SIG-M5 (cell line): ENCODE measurements at places on chromosomes 11 and 22.

DNA sequence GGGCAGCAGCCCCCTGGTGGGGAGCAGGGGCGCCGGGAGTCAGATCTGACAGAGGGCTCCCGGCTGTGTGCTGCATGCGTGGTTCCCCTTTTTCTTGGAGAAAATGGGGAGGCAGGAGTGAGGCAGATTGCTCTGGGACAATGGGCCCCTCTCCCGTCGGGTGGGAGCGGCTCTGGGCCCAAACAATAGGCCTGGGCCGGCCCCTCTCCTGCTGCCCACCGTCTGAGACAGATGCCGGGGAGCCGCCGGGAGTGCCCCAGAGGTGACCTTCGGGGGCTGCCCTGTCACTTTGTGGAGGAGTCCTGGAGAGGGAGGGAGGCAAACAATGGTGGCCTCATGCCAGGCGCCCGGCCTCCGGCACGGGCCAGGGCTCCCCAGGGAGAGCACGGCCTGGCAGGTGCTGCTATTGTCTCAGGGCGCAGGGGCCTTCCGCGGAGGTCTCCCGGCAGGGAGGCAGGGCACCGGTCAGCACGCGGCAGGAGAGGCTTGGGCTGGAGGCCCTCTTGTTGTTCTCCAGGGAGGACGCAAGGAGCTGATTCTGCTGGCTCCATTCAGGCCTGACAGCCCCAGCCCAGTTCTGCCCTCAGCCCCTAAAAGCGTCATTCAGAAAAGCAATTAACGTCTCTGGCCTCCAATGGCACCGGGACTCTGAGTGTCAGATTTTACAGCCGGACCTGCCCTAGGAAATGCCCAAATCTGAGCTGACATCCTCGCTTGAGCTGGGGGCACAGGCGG, 44.8 kb downstream of the SMIM38 start:
- no peak for DNase-seq

GRCh38 chr22:32199341-32199740, 5.5 kb downstream of the RFPL2 start:
- no peak for DNase-seq

DNA sequence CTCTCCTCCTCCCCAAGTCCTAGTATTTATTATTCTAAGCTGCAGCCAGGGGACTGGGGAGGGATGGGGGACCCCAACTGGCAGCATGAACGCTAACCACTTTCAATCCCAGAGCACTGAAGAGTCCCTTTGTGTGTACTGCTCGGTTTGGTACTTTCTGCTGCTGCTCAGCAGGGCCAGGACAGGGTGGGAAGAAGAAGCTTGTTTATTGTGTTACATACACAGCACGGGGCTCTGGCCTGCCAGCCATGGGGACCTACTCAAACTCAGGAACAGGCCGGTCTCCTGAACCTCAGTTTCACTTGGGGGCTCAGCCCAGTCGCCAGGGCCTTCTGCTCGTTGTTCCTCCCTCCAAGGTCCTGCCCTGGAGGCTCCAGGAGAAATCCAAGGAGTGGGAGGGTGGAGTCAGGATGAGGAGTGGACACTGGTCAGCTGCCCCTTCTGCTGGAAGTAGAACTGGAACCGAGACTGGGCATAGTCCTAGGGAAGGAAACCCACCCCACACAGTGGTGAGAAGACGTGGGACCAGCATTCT, 616 bp upstream of the CPT1B start:
- DNase-seq, result no peak

DNA sequence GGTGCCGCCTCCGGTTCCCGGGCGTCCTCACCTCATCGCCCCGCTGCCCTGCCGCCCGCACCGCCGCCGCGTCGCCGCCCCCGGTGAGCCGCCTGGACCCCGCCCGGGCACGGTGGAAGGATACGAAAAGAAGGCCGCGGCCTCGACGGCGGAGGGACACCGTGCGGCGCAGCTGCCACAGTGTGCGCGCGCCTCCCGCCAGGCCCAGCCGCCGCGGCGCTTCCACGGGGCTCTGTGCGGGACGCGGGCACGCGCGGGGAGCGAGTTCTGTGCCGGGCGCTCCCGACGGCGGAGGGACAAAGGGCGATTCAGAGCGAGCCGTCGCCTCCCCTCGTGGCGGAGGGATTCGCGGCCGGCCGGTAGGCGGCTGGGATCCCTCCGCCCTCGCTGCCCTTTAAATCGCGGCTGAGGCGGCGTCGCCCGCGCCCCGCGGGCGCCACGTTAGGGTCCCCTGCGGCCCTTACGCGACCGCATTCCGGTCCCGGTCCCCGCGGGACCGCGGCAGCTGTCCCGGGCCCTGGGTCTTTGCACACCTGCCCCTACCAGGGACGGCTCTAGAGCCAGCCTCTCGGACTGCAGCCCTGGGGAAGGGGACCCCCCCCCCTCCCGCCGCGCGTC, 568 bp upstream of the KMT5B start:
- no peak for DNase-seq

GRCh38 chr22:21939461-21939913, 13.2 kb downstream of the PPM1F start:
- DNase-seq, result no peak

- no peak for DNase-seq
Measured at GRCh38 chr11:42819126-42819525, 492.7 kb upstream of the API5 start.

- DNase-seq, result no peak
Measured at GRCh38 chr22:25134451-25134850, 65.2 kb upstream of the CRYBB3 start.

- no peak for DNase-seq
Measured at GRCh38 chr22:17980015-17980590, 44.3 kb downstream of the MICAL3 start.

DNA sequence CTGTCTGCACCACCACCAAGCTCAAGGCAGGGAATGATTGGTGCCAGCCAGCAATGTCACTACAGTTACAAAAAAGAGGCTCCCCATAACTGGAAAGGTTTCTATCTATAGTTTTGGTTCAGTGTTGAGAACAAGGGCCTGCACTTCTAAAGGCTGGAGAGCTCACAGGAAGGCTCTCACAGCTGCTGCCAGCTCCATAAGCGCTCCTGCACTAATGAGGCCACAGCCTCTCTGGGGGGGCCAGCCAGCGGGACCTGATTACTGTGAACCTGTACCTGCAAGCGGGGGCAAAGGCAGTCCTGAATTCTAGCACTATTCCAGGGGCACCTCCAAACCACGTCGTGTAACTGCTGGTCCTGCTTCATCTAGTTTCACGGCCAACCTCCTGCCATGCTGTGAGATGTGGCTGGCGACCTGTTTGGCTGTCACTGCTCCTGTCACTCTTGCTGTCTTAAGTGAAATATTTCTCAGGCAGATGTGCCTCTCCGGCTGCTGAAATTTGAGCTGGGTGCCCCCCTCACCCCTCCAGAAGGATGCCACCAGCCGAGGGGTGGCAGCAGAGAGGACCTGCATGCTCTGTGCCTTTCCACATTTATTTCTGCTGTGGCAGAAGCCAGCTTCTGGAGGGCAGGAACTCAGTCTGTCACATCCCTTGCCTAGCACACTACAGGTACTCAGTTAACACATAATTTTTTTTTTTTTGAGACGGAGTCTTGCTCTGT, 53.3 kb upstream of the ARFGAP3 start:
- DNase-seq, result no peak

DNA sequence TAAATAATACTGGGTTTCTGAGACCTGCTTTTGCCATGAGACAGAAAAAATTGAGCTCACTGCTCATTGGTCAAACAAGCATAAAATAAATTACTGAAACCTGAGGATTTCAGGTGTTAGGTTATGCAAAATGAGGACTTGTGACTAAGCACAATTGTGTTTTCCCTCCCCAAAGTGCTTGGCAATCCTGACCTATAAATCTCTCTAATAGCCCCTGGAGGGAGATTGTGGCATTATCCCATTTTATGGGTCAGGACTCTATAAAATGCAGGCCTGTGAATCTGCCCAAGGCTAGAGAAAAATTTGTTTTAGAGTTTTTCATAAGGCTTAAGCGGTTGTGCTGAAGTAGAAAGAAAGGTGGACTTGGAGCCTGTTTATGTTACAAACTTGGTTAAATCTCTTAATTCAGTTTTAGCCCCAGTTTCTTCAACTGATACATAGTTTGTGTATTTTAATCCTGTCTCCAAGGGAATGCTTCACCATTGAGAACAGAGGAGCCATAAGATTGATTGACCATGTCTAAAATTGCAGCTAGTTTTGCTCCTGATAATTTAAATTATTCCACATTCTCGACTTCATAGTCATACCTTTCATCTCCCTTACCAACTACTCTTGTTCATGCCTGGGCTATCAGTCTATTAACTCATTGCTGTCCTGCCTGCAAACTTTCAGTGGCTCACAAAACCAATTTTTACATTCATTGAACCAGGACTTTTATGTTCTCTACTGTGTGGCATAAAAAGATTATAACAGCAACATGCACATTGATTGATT, 63.6 kb upstream of the LRRC4C start:
- no peak for DNase-seq

DNA sequence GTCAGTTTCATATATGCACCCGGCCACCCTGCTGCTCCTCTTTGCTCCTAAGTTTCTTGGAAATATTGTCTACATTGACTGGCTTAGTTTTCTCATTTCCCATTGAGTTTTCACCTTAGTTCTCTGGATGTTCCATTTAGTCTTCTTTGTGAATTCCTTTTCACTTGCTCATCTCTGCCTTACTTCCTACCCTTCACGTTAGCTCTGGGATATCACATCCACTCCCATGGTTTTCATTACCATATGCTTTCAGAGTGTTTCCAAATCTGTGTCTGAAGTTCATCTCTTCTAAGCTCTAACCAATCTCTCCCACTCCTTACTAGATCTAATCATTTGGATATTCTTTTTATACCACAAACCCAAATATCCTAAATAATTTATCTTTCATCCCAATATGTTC, 226.4 kb downstream of the FAM76B start:
- DNase-seq, result no peak

DNA sequence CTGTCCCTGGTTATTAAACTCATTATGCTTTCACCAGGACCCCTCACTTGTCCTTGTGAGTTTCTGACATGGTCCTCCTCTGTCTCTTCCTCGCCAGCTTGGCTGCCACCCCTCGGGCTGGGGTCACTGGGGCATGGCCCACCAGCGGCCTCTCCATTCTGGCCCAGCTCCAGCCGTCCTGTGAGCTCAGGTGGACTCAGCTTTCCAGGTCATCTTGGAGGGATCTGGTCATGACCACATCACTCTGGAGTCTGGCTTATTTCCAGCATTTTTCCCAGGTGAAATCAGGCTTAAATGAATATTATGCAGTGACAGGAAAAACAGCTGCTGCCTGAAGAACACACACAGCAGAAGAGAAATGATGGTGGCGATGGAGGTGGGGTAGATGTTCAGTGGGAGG, 224.5 kb downstream of the ADAMTS15 start:
- DNase-seq, result no peak

- DNase-seq, result no peak
Measured at GRCh38 chr11:103995896-103996295, 40.5 kb upstream of the DDI1 start.

GRCh38 chr11:2443881-2444820, at the start of gene TRPM5:
Gene TRPM5, minus strand, starts transcription at chr11:2444514. Its CDS starts 21,478 bp downstream, at chr11:2423036.
- no peak for DNase-seq

DNA sequence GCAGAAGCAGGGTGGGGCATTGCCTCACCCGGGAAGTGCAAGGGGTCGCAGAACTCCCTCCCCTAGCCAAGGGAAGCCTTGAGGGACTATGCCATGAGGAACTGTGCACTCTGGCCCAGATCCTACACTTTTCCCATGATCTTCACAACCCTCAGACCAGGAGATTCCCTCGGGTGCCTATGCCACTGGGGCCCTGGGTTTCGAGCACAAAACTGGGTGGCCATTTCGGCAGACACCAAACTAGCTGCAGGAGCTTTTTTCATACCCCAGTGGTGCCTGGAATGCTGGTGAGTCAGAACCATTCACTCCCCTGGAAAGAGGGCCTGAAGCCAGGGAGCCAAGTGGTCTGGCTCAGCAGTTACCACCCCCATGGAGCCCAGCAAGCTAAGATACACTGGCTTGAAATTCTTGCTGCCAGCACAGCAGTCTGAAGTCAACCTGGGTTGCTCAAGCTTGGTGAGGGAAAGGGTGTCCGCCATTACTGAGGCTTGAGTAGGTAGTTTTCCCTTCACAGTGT, 573.7 kb upstream of the ANO3 start:
- DNase-seq, result no peak

DNA sequence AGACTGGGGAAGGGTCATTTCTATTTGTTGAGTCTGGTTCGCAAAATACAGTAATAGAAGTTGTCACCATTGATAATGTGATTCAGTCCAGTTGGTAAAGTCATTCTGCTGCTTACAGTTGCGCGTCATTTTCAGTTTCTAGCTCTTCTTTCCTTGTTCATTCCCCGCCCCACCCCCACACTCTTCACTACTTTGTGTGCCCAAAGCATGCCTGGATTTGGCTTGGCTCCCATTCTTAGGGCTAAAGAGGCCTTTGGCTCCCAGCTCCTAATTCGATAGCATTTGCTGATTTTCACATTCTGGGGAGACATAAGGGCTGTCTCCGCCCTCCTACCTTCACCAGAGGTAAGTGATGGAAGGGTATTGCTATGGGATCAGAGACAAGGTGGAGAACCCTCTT, 43.0 kb downstream of the CECR2 start:
- no peak for DNase-seq

DNA sequence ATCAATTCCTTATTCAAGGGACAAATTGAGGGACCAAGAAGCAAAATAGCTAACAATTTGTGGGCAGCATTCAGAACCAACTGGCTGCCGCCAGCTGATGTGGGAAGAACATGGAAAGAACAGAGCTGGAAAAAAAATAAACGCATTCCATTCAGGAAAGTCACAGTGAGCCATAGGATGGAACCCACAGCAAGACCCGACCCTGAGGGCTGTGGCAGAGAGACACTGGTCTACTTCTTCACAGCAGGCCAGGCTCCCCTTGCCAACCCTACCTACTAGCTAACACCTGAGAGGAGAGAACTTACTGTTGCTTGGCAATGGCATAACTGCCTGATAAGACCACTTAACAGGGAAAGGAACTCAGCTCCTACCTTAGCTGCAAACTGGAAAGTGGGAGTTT, 123.5 kb upstream of the APOA1 start:
- no peak for DNase-seq

GRCh38 chr22:44364751-44365130, 52.0 kb upstream of the SHISAL1 start:
- DNase-seq, result no peak

GRCh38 chr11:10646005-10646404, 47.5 kb downstream of the IRAG1 start:
- no peak for DNase-seq

DNA sequence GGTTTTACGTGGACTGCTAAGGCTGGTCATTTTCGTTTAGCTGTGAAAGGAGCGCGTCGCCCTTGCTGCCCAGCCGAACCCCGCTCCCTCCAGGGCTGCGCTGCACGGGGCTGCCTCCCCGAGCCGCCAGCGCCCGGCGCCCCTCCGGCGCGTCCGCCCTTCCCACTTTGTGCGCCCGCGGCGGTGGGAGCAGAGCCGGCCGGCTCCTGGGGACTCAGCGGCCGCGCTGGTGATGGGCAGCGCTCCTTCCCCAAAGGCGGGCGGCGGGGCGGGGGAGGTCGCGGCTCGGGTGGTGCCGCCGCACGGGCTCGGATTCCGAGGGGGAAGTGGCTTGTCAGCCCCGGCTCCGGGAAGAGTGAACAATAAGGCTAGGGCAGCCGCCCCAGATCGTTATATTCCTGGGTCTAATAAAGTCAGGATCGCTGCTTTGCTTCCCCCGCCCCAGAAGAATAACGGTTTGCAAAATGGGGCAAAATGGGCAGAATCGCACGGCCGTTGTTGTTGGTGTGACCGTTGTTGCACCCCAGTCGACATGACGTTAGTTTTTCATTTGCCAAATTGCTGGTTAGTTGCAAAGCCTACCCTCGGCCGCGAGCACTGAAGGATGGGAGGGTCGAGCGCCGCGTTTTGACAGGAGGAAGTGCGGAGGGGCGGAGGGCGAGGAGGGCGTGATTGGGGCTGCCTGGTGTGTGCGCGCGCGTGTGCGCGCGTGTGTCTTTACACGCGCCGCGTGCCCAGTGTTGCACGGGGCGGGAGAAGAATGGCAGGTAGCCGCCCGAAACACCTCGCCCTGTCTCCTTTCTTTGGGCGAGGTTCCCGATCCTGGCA, 745 bp downstream of the NCAM1 start:
- DNase-seq, result no peak
